ENCODE measurements at places on chromosomes 5 and 9.

DNA sequence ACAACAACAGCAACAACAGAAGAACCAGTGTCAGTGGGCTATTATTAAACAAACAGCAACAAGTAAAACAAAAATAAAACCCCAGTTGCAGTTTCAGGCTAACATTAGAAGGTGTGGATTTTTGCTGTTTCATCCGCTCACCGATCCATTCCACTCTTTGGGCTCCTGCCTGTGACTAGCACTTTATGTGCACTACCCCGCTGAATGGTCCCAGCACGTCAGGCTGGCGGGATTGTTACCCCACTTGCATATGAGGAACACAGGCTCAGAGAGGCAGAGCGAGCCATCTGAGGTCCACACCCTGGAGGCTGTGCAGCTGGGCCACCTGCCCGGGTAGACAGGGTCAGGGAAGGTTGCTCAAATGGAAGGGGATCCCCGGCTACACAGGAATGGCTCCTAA lies 26.0 kb downstream of the NSG2 start:
- DNase-seq = no peak

DNA sequence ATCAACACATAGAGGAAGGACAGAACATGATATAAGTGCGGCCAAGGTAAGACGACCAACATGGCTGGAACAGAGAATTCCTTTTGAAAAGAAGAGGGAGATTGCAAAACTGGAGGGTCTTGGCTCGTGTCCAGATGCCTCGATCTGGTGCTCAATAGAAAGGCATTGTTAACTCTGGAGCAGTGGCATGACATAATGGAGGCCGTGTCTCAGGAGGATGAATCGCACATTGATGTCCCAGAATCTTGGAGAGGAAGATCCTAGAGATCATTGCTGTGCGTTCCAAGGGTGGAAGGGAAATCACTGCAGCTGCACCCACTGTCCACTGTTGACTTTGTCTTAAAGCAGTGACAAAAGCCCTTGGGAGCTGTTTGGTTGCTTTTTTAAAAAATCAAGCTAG lies 30.9 kb downstream of the GRAMD2B start:
- no peak for DNase-seq

- DNase-seq = no peak
Measured at GRCh38 chr5:147661541-147661940, 121.0 kb downstream of the JAKMIP2 start.

GRCh38 chr5:110439296-110439695 lies 287.2 kb downstream of the TMEM232 start:
- DNase-seq = no peak

- no peak for DNase-seq
Measured at GRCh38 chr5:115180165-115180709, 10.5 kb upstream of the TRIM36 start.

DNA sequence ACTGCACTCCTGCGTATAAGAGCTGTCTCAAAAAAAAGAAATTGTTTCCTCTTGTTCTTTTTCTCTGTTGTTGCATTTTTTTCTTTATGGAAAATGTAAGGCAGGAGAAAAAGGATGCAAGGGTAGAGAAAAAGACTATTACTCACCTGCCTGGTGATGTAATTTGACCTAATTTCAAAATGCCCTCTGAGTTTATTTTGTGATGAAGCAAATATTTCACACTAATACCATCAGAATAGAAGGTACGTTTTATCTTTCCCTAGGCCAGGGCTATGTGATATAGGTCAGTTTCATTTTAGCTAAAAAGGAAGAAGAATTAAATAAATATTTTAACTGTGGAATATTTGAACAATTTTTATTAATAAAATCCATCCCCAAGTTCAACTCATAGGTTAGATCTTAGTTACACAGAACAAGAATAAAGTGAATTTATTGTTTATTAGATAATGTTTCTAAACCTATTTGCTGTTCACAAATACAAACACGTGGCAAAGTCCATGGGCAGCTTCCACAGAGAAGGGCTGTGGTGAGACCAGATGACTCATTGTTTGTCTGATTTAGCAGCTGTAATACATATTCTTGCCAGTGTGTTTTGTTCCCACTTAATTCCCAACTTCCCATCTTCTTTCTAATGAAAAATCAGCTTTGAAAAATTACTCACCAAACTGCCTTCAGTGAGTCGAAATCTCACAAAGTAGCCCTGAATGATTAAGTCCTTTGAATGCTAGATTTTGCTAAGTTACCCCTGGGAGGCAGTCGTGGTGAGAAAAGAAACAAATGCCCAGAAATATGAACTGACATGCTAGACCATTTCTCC lies 52.8 kb upstream of the CCDC112 start:
- DNase-seq = peak; percentile 54

- DNase-seq = no peak
Measured at GRCh38 chr5:62289813-62290212, 16.2 kb upstream of the KIF2A start.

DNA sequence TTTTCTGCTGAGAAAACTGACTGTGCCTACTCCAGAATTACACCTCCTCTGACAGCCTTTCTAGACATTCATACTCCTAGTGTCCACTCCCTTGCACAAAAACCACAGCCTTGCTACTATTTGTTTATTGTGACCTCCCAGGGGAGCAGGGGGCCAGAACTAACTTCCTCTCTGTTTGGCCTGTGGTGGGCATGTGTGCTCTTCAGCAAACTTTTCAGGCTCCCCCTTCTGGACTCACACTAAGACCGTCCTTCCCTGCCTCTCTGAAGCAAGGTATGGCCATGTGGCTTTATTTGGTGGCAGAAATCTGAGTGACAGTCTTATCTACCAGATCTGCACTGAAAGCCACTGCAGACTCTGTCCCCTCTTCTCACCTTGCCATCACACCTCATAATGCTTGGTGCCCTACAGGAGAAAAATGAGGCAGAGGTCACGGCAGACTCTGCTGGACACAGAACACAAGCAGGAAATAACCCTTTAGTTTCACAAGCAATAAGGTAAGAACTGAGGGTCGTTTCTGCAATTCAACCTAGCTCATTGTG lies 28.2 kb downstream of the LIFR start:
- no peak for DNase-seq

GRCh38 chr5:129271308-129271707 lies 176.8 kb downstream of the ISOC1 start:
- no peak for DNase-seq

DNA sequence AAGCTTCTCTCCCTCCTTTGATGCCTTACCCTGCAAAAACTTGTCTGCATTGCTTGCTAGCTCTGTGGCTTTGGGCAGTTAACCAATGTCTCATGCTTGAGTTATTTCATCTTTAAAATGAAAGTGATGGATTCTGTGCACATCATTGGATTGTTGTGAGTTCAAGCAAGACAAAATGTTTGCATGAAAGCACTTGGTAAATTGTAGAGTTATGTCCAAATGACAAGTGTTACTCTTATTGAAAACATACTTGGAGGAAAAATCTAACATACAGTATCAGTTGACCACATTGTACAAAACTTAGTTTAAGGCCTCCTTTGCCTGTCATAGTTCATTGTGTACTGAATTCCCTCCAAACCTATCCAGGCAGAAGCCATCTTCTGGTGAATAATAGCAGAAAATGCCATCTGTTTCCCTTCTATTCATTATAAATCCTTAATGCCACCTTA lies 30.0 kb downstream of the TGFBR1 start:
- peak; percentile 27 for DNase-seq

DNA sequence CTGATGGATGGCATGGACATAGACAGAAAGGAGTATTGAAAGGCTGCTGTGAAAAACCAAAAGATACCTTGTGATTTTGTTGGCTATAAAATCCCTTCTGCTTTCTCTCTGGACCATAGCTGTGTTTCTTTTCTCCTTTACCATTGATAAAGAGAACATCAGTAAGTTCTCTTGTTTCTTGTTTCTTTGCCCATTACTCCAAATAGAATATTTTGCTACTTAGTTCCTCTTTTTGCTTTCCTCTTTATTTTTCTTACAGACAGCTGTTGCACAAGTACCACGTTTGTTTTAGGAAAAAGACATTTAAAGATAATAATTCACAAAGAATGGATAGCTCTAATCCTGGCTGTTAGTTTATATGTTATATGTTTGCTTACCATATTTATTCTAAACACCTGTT lies 1129.2 kb downstream of the DTWD2 start:
- DNase-seq = no peak

- no peak for DNase-seq
Measured at GRCh38 chr9:110546411-110546871, 33.1 kb downstream of the SVEP1 start.

DNA sequence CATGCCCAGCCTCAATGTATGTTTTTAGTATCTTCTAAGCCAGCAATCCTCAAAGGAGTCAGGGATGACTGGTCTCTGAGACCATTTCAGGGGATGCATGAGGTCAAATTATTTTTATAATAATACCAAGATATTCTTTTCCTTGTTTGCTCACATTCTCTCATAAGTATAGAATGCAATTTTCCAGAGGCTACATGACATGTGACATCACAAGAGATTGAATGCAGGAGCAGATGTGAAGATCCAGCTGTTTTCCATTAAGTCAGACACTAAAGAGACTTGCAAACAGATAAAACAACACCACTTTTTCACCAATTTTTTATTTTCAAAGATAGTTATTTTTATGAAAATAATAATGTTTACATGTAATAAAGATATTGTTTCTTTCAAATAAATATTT lies 22.0 kb upstream of the FREM1 start:
- no peak for DNase-seq

DNA sequence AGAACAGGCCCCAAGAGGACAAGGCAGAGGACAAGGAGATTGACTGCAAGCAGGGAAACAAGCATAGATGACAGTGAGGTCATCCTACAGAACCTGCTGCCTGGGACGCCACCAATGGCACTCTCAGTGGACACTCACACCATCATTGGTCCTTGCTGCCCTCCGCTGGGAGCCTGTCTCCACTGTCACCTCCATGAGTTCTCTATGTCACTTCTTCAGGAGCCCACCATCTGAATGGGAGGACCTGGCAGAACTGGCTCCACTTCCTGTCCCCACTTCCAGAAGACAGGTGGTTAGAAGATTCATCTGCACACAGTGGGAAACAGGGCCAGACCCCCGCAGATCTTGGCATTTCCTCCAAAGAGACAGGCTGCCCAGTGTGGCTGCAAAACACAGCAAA lies 188.9 kb downstream of the HSD17B3 start:
- no peak for DNase-seq

- no peak for DNase-seq
Measured at GRCh38 chr9:132066511-132066910, 13.2 kb downstream of the MED27 start.

- no peak for DNase-seq
Measured at GRCh38 chr5:131709043-131709442, 74.0 kb upstream of the RAPGEF6 start.

DNA sequence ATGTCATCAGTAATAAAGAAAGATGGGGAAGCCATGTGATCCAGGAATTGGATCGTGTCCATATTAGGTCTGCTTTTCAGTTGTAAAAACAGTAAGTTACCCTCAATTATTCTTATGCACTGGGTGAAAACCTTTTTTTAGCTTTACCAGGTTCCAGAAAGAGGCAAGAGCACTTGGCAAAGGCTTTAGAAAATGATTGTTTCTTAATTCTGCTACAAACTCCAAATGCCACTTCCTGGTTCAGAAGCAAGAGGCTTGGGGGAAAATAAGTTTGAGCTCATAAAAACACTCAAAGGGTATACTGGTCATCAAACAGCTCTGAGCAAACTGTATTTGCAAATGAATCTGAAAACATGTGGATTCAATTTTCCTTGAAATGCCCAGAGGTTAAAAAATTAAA lies 615.6 kb downstream of the EBF1 start:
- DNase-seq = no peak

GRCh38 chr9:96163161-96163560 lies 138.8 kb downstream of the HSD17B3 start:
- no peak for DNase-seq

DNA sequence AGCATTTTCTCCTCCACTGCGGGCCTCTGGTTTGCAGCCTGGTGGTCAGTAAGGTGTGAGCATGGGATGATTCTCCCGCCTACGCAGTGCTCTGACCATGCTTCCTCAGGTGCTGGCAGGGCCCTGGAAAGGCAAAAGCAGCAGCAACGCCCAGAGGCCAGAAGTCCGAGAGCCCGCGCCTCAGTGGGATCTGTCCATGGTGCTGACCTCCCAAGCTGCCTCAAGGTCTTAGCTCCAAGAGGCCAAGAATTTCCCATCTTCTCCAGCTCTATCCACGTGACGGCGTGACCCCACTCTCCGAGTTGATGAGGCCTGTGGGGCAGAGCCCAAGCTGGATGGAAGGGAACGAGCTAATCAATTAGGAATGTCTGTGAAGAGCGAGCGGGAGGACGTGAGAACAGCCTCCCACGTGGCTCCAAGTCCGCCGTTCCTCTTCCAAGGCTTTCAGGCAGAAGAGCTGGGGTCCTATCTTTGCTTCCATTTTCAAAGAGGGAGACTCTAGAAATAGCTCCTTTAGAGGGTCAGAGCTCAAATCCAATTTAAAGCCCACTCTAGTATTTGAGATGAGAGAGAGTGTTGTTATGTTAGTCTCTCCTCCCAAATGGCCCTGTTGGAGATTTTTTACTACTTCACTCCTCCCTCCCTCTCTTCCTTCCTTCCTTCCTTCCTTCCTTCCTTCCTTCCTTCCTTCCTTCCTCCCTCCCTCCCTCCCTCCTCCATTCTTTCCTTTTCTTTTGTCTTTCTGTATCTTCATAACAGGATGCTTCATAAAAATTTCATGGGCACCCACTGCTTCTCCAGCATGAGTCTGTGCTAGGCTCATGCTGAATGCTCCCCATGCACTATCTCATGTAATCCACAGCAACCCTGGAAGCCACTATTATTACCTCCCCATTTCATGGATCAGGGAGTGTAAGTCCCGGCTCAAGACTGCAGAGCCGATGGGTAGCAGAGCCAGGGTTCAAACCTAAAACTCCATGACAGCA lies 69.3 kb downstream of the OLFM1 start:
- DNase-seq = no peak

DNA sequence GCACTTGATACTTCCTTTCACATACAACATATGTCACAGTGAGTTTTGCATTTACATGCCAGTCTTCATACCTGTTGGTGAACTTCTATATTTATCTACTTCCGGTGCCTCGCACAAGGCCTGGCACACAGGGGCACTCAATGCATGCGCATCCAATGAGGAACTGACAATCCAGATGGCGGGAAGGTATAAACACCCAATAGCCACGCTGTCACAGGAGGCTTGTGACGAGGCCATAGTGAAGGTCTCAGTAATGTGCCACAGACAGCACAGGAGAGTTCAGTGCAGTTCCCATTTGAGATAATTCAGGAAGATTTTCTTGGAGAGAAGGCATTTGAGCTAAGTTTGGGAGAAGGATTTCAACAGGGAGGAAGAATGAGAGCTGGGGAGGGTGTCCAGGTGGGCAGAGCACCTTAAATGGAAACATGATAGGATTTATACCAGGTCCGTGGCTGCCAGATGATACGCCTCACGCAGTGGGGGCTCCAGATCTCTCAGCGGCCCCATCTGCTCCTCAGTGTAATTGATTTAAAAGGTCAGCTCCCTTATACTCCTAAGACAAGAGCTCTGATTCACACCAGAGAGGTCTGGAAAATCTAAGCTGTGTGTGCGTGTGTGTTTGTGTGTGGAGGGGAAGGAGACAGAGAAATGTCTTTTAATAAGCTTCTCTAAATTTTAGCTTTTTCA lies 206.2 kb downstream of the DCP2 start:
- no peak for DNase-seq
